ENCODE measurements at places on chromosomes 4 and X.

DNA sequence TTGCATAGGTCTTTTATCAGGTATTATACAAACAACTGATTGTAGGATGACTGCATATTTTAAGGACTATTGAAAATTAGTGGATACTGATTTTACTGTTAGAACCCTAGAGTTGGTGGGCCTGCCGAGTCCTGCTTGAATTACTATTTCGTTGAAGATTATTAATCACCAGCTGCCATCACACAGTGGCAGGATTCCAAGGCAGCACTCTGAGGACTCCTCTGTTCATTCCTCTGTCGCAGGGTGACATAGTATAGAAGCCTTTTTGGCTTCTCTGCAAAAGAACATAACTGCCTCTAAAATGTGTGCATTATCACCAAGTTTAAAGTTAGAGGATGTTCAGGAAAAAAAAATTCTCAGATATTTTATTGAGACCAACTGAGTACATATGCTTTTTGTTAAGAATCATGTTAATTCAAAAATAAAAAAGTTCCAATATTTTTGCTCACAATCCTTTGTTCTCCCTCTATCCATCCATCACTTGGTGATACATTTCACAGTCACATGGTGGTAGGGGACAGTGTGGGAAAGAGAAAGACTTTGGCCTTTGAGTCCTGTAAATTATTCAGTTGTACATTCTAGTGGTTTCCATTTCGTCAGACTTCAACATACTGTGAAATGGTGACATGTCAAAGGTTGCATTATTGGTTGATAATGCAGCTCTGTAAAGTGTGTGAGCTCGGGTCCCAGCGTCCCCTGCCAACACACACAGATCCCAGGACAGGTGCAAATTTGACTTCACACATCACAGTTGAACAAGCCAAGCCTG is 332.5 kb downstream of the GRID2 start:
- DNase-seq = no peak

GRCh38 chr4:162683659-162684370 is 482.9 kb downstream of the NAF1 start:
- DNase-seq = no peak

- DNase-seq = no peak
Observed at GRCh38 chrX:104566681-104567501, 892 bp downstream of the IL1RAPL2 start.

DNA sequence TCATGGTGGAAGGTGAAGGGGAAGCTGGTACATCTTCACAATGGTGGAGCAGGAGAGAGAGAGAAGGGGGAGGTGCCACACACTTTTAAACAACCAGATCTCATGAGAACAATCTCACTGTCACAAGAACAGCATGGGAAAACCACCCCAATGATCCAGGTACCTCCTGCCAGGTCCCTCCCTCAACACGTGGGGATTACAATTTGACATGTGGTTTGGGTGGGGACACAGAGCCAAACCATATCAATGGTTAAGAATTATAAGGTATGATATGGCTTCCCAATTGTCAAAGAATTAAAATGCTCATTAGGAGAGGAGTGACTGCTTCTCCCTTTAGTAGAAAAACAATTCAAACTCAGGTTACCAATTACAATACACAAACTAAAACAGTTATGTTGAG is 143.3 kb downstream of the PDLIM5 start:
- DNase-seq = no peak

- DNase-seq = no peak
Observed at GRCh38 chr4:3744901-3745300, 21.3 kb upstream of the ADRA2C start.

Data from stimulated activated CD4-positive, alpha-beta T cell treated with anti-CD3 and anti-CD28 coated beads, TNF-alpha, amount 100 ng/mL, for 4 hours (primary cell).